Stimulated activated CD8-positive, alpha-beta memory T cell treated with anti-CD3 and anti-CD28 coated beads, Interleukin-4, amount 100 ng/mL, for 1 hour (primary cell): ENCODE measurements at places on chromosomes 13 and 19.

GRCh38 chr19:41531438-41532311, 44.3 kb upstream of the CEACAM21 start:
- peak; percentile 58 for DNase-seq

GRCh38 chr19:8611391-8611876, 919 bp upstream of the ADAMTS10 start:
- DNase-seq = no peak

DNA sequence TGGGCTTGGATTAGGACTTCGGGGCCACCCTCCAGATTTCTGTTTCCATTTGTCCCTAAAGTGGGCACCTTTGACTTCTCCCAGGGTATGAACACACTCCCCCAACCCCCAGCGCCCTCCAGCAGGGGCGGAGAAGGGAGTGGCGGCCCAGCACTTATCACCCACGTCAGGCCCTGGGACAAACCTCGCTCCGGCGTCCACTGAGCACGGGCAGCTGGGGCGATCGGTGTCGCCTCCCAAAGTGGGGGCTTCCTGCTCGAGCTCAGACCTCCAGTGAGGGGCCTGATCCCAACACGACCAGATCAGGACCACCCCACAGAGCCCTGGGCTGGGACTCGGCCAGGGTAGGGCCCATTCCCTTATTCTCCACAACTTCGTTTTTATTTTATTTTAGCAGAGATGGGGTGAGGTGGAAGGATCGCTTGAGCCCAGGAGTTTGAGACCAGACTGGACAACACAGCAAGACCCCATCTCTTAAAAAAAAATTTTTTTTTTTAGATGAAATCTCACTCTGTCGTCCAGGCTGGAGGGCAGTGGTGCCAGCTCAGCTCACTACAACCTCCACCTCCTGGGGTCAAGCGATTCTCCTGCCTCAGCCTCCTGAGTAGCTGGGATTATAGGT, 3.7 kb upstream of the TCF3 start:
- DNase-seq = no peak

DNA sequence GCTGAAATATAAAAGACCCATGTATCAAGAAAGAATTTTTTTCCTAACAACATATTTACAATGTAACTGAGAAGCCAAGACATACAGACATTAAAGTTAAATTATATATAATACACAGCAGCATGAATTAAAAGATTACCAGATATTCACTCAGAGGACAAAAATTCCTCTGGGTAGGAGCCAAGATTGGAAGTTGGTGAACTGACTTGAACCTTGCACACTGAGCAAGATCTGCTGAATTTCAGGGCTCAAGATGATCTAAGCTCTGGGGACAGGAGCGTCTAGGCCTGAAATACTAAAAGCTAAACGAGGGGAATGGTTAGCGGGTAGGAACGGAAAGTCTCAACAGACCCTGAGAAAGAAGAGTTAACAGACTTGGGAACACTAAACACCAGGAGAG, 8.5 kb downstream of the FOXO1 start:
- DNase-seq = no peak

GRCh38 chr19:18304458-18305310, 18.2 kb downstream of the LSM4 start:
- peak; percentile 72 for DNase-seq
